RWPE2 (cell line): ENCODE measurements at places on chromosomes 7 and 10.

DNA sequence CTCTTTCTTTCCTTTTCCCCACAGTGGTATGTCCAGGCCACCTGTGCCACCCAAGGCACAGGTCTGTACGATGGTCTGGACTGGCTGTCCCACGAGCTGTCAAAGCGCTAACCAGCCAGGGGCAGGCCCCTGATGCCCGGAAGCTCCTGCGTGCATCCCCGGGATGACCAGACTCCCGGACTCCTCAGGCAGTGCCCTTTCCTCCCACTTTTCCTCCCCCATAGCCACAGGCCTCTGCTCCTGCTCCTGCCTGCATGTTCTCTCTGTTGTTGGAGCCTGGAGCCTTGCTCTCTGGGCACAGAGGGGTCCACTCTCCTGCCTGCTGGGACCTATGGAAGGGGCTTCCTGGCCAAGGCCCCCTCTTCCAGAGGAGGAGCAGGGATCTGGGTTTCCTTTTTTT, 2.3 kb upstream of the FSCN3 start:
- no peak for DNase-seq

DNA sequence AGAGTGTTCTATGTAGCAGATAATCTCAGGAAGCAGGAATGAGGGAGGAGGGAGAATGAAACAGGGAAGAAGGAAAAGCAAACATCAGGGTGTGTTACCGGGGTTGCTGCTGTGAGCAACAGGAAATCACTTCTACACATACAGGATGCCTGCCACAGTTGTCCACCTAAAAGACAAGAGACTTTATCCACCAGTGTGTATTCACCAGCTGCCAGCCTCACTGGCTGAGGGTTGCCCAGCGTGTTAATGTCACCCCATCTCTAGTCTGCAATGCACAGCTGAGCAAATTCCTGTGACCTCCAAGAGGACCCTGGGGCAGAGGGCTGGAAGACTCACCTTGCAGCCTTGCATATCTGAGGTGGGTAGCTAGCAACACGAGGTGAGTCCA, 183.7 kb downstream of the GPAM start:
- DNase-seq: no peak

DNA sequence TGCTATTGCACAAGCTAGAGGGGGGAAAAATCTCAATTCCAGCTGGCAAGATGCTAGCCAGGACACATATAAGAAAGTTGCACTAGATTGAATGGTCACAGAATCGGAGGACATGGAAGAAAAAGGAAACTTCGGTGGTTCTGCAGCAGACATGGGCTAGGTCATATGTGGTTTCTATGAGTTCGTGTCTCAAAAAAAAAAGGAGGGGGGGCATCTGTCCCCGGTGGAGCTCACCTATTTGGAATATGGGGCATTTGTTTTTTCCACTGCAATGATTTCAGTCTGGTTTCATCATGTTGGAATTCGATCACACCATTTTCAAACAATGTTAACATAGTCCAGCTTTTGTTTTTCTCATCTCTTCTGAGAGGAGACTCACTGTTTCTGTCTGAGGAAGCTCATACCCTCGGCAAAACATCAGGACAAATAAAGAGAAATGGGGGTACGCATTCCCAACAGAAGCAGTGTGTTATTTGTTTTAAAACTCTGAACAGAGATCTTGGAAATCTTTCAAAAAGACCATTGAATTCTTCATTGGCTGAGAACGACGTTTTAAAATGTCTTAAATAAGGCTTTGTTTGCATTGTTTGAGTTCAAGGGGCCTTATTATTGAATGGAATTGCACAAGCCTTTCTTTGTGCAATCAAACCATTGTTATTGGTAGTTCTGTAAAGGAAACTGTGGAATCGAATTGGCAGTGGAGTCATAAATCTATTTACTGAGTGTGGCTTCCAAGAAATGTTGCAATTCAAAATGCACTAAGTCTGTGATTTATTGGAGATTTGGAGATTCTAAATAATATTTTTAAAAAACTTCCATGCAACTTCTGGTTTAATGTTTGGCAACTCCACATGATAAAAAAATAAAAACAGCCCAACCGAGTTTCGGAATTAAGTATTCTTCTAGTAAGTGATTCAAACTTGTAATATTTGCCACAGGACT, 173.2 kb downstream of the RTKN2 start:
- no peak for DNase-seq

GRCh38 chr7:48473205-48473865, 302.1 kb downstream of the ABCA13 start:
- no peak for DNase-seq

GRCh38 chr7:104286839-104287238, 41.6 kb upstream of the LHFPL3 start:
- no peak for DNase-seq

- no peak for DNase-seq
Observed at GRCh38 chr10:131174651-131175540, 136.6 kb downstream of the TCERG1L start.

- no peak for DNase-seq
Observed at GRCh38 chr7:90834771-90835170, 238.7 kb downstream of the CDK14 start.

DNA sequence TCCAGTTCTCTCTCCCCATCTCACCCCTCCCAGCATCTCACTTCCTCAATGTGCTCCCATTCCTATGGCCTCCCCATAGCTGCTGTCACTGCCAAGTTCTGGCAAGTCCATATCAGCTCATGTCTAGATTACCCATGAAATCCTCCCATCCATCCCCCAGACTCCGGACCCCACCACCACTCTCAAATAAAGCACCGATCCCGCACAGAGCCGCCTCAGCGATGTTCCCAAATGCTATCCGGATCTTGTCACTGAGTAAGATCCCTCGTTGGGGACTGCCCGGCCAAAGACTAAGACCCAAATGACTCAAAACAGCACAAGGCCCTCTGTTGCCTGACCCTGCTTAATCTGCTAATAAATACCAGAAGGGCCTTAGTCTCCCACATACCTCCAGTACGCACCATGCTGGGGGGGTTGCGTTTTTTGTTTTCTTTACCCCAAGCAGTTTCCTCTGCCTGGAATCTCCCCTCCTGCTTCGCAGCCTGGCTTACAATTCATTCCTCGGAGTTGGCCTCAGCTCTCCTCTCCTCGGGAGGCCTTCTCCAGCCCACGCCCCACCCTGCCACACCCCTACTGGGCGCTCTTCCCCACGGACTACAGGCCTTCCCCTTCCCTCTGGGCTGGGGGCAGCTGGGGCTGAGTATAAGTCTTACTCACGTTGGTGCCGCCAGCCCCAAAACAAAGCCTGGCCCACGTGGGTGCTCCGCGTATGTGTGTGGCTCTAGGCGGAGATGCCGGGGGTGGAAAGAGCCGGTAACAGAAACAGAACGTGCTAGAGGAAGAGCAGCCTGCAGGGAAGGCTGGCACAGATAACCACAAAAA, 1.8 kb upstream of the DUSP5 start:
- peak; percentile 82 for DNase-seq

DNA sequence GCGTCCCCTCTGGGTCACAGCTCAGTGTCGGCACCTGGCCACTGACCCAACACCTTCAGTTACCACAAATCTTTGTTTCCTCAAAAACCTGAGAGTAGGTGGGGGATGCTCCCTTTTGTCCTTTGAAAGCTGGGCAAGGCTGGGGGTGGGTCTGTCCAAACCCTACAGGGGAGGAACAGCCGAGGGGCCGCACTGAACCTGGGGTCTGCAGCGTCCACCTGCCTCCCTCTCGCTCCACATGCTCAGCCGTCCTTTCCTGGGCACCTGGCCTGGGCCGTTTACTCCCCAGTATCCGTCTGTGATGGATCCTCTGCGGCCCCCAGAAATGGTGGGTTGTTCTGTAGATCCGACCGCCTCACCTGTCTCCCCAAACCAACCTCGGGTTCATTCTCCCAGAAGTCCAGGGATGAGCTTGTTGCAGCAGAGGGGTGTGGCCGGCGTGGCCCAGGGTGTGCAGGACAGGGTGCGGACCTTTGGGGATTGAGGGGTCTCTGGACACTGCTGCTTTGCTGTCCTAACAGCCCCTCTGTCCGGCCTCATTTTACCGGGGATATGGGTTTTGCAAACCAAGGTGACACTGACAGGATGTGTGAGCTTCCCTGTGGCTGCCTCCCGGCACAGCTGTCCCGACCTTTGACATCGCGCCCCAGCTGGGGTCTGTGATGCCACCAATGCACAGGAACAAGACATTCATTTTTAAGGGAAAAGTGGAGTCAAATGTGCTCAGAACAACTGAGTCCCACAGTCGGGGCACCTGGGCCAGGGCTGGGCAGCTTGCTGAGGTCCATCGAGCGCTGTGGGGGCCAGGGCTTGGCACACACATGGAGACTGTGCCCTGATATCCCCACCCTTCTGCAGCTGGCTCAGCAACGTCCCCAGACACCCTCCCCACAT, 115.9 kb downstream of the VIPR2 start:
- DNase-seq: no peak

GRCh38 chr10:51301644-51302043, 227.4 kb downstream of the PRKG1 start:
- no peak for DNase-seq

DNA sequence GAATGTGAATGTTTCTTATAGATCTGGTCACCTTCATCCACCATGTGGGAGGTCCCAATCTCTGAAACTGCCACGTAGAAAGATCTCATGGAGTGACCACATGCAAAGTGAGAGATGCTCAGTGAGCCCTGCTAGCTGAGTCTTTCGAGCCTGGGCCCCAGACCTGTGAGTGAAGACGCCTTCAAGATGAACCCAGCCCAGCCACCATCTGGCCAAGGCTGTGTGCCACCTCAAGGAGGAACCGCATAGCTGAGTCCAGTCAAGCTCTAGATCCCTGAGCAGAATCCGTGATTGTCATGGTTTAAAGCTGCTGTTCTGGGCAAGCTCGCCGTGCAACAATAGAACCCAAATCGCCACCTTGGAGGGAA, 20.2 kb upstream of the PPIF start:
- no peak for DNase-seq

DNA sequence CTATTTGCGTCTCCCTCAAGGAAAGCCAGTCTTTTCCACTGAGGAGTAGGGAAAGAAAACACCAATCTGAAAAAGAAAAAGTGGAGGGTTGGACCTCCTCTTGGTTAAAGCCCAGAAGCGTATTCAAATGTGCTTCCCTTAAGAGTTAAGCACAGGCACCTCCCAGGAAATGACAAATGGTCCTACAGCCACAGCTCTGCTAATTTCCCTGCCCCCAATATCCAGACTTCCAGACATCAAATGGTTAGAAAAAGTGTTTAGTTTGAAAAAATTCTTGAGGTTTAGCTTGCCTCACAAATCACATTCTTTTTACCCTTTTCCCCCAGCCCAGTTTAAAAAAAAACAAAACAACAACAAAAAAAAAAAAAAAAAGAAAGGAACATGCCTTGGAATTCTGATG, 19.0 kb upstream of the COL1A2 start:
- DNase-seq: no peak

DNA sequence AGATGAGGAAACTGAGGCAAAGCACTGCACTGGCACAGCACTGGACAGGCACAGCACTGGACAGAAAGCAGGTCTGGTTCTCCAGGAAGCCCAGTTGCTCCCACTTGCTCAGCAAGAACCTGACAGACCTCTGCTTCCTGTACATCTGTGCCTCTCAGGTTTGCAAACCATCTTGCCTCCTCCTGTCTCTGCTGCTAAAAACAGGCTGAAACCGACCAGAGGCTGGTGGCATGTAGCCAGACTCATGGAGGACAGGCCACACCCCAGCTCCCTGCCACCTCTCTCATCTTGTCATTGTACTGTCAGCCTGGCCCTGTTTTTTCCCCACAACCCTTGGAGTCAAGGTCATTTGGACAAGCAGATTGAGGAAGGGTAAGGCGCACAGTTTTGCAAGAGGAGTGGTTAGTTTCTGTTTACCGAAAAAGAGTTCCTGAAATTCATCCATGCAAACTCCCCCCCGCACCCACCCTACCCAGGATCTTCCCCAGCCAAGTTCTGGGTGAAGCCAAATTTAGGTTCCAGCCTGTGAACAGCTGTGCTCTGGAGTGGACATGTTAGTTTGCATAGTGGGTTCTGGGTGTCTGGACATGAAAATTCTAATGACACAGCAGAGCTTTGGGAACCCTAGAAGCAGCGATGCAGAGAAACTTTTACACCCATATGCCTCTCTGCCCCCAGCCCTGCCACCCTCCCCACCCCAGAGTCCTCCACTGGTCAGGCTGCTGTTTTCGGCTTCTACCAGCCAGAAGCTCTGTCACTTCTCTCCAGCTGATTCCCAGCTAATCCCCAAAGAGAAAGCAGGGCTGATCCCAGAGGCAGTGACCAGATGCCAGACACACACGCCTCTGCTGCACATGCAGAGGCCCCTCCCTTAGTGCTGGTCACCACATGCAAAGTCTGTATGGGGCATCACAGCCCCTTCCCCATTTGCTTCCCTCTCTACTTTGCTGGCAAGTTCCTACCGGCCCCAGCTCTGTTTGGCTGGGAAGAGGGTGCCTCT, 8.5 kb upstream of the C10orf105 start:
- no peak for DNase-seq

- DNase-seq: no peak
Observed at GRCh38 chr7:121544726-121545125, 148.6 kb upstream of the FAM3C start.

GRCh38 chr7:13577566-13578145, 411.8 kb downstream of the ETV1 start:
- no peak for DNase-seq

DNA sequence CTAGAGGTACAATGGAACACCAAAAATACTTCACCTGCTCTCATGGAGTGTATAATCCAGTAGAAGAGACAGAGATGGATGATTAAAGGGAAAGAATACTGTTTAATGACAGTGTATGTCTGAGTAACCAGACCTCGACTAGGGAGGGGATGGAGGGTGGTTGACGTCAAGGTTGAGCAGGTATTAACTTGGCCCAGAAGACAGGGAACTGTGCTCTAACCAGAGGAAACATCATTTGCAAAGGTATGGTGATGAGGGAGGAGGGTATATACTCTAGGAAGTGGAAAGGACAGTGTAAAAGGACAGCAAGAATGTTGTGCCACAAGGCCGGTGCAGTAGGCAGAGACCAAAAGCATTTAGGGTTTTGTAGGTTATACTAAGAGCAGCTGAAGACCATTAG, 2.9 kb downstream of the MIOS start:
- no peak for DNase-seq

DNA sequence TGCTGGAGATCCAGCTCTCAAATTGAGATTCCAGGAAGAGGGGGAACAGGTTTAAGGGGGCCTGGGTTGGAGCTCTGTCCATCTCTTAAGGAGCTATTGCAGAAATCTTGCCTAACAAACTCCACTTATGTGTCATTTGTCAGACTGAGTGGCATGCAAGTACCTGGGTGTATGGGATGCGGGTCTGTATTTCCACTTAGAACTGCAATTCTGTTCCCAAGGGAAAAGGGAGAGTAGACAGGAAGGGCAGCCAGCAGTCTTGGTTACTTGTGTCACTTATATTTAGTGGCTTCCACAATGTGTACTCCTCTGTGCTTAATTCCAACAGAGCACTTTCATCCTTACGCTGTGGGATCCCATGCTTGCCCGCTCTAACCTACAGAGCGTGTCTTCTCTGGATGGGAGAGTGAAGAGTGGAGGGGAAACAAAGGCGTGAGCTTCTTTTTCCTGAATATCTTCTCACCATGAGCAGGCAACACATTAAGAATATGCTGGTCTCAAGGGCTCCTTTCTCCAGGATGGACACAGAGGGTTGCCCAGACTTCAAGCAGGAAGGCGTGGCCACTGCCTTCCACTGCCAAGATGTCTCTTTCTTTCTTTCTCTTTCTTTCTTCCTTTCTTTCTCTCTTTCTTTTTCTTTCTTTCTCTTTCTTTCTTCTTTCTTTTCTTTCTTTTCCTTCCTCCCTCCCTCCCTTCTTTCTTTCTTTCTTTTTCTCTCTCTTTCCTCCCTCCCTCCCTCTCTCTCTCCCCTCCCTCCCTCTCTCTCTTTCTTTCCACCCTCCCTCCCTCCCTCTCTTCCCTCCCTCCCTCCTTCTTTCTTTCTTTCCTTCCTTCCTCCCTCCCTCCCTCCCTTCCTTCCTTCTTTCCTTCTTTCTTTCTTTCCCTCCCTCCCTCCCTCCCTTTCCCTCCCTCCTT, 153.8 kb upstream of the TNS3 start:
- DNase-seq: no peak
